Upper lobe of left lung (tissue), 6 donors: ENCODE measurements at places on chromosomes 2 and 18. TPM values are rescaled to one million over a fixed set of nuclear protein-coding genes. Genes with fewer than 3 reads are reported as not detected.

DNA sequence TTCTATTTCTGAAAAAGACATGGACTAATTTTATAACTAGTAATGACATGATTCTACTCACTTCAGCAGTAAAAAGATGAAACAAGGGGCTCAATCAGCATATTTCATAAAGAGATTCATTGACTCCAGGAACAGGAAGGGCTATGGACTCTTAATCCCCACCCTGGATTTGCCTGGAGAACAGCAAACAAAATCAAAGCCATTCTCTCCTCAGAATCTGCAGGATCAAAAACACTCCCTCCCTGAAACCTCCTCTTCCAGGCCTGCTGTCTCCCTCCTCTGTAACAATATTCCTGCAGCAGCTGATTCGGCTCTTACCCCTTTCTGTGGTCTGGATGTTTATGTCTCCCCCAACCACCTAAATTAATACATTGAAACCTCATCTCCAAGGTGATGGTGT, 57.0 kb downstream of the ZC3H8 start:
- no peak for DNase-seq

Gene FSIP2
- 0.33 TPM for total RNA-seq

DNA sequence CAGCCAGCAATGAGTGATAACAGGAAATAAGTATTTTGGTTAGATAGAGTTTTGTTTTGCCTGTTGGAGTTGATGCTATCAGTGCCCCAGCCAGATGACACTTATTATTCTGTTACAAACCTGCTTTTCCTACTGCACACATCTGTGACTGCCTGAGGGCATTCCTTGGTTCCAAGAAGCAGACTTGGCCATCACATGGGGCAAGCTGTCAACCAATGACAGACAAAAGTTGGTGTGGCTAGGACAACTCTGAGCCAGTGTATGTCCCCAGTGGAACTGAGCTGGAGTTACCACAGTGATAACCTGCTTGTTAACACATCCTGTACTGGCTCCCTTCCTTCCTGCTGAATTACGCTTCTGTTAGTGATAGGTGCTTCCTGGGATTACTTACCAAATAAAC, 54.5 kb downstream of the FAM171B start:
- no peak for DNase-seq

- DNase-seq = no peak
Observed at GRCh38 chr18:64713284-64713683, 564.4 kb upstream of the LINC00305 start.

Gene SCN7A
- 55.0 TPM for total RNA-seq

DNA sequence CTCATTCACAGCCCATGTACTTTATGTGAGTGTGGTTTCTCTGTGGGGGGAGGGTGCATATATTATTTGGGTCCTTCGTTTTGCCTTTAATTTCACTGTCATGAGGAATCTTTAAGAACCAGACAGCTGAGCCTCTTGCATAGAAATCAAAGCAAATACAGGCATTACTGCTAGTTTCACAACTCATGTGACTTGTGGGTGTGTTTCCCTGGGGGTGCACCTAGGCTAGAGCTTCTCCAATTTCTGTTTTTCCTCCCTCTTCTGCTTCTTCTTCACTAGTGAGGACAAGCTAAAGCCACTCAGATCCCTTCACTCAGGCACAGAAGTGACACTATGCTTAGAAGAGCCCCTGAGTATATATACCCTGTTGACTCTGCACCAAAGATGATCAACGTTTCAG, 131.4 kb downstream of the ACOXL start:
- no peak for DNase-seq

GRCh38 chr2:152648336-152648735, 68.9 kb downstream of the PRPF40A start:
- DNase-seq = no peak

Gene CNTNAP5
- total RNA-seq = not detected

DNA sequence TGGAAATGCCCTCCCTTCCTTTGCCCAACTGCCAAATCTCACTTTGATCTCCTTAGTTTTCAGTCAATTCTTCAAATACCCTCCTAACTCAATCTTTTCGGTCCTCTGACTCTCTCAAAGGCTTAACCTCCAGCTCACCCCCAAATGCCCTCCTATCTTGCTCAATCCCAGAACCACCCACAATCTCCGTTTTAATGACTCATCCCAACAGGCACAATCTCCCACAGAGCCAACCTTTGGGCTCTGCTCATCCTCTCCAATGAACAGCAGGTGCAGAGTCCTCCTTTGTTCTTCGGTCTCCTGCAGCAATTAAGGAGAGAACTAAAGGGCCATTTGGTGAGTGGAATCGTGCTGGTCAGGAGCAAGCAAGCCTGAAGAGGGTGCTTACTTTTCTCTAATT, 366.1 kb upstream of the CRIM1 start:
- no peak for DNase-seq

- no peak for DNase-seq
Observed at GRCh38 chr2:160940271-160940670, 220.0 kb upstream of the TANK start.

Gene TMEM17
- 2.6 TPM for total RNA-seq

Gene HRH4
- total RNA-seq = 0.74 TPM

- DNase-seq = no peak
Observed at GRCh38 chr2:177038787-177039484, 173.7 kb upstream of the HNRNPA3 start.

GRCh38 chr2:168136392-168136977, 110.9 kb downstream of the STK39 start:
- no peak for DNase-seq
